ENCODE measurements at places on chromosomes 16 and 17.

DNA sequence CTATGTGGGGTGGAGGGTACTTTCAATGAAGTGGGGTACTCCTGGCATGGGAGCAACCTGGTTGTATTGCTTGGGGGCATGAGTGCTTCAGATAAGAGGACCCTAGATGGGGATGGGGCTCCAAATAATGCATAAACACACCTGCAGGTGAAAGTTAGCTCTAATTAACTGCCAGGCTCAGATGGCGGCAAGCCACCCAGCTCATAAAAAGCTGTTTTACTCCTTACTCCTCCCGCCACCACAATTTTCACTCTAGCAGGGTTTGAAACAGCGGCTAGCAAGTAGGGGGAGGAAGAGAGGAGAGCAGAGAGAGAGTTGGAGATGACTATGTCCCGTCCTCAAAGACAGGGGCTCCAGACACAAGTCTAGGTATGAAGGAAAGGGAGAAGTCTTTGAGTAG lies 117.7 kb upstream of the WSCD1 start:
- no peak for DNase-seq

GRCh38 chr16:49369651-49370611 lies 3.7 kb upstream of the C16orf78 start:
- no peak for DNase-seq

GRCh38 chr17:81056312-81056711 lies 21.4 kb downstream of the BAIAP2 start:
- DNase-seq: no peak

DNA sequence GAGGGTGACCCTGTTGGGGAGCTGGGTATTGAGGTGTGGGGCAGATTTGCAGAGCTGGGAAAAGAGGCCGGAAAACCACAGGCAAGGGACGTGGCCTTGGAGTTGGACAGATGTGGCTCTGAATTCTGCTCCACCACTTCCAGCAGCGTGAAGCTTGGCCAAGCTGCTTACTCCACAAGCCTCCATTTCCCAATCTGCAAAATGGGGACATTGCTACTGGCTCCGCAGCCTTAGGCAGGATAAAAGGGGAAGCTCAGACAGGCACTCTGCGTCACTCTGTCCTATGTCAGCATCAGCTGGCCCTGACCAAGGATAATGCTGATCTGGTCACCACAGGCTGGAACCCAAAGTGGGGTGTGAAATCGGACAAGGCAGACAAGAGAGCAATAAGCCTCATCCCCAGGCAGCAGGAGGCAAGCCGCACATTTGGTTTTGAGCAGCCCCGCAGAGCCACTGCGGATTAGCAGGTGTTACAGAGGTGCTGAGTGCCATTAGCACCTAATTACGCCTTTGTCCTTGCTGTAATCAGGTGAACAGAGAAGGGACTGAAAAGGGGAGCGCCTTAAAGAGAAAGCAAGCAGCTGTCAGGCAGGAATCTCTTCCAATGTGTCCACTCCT lies 54.8 kb downstream of the SDK2 start:
- no peak for DNase-seq

DNA sequence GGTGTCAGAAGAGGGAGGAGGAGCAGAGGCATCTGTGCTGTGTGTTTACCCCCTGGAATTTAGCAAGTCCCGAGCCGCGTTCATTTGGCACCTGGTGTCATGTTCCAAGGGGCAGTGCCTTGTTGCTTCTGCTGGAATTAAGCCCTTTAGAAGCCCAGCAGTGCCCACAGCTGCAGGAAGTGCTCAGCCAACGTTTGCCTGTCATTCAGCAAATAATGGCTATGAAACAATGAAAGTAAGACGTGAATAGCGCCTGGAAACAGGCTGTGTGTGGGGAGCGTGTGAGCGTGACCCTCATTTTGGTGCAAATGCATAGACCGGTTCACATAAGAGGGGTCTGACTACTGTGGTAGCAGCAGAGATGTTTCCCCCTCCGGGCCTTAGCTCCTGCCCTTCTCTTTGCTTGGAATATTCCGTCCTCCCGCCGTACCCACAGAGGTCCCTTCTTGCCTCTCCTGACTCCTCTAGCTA lies 5.8 kb upstream of the ATP2C2 start:
- no peak for DNase-seq

- no peak for DNase-seq
Measured at GRCh38 chr16:81174644-81175324, 63.7 kb upstream of the BCO1 start.

- DNase-seq: no peak
Measured at GRCh38 chr16:8183176-8184099, 406.9 kb downstream of the TMEM114 start.

DNA sequence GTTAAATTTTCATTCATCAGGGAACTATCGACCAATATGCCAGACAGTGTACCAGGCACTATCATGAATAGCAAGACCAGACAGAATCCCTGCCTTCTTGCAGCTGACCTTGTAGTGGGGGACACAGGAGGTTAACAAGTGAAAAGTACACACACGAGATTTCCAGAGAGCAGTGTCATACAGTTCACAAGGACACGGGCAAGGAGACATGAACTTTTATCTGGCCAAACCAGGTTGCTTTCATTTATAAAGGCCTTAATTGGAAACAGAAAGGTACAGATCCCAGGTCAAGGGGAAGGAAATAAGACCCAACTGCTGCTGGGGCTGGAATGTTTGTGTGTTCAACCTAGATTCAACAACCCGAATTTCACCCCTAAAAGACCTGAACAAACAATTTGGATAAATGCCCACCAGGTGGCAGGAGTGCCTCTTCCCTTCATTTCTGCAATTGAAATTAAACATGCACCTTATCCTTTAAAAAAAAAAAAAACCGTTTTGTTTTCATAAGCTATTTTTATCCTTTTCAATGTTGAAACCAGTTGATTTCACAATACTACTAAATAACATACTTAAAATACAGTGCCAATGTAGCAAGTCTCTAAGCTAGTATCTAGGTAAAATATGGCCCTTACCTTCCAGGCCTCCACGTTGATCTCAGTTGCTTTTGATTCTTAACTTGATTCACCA lies 65.9 kb downstream of the EMP2 start:
- DNase-seq: no peak

- DNase-seq: no peak
Measured at GRCh38 chr17:40848583-40849235, 18.3 kb downstream of the KRT12 start.

GRCh38 chr16:57945740-57946138 lies 25.2 kb downstream of the CNGB1 start:
- DNase-seq: no peak

DNA sequence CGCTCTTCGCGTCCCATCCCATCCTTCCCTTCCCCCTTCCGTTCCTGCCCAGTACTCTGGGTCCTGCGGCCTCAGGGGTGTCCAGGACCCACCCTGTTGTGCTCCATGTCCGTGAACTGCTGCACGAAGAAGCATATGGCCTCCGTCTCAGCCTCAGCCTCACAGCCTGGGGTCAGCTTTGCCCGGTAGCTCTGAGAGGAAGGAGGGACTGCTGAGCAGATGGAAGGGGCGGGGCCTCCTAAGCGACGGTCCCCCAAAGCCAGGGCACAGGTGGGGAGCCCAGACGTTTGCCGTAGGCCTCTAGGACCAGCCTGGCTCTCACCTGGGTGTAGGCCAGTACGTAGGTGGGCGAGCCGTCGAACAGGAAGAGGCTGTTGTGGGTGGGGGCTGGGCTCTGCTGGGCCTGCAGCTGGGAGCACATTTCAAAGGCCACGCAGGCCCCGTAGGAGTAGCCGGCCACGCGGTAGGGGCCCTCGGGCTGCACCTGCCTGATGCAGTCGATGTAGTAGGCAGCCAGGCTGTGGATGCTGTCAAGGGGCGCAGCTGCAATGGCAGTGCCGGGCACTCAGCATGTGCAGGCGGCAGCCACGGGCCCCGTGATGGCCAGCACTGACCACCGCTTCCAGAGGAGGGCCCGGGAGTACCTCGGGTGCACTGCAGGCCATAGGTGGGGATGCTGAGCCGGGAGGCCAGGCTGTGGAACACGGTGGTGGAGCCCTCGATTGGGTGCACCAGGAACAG lies 14.6 kb upstream of the DUS1L start:
- no peak for DNase-seq

DNA sequence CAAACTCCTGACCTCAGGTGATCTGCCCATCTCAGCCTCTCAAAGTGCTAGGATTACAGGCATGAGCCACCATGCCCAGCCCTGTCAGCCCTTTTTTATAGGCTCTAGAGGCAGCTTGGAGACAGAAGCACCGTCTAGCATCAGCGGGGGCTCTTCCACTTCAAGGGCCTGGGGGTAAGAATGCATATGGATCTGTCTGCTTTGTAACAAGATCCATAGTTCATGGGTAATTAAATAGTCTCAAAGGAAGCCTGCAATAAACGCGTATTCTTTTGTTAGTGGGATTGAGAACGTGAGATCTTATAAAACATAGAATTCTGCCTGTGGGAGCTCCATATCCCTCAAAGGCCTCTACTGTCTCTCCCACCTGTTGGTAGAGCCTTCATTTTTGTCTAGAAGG lies 142.1 kb downstream of the SHISA6 start:
- no peak for DNase-seq

GRCh38 chr17:42706732-42707131 lies 24.4 kb downstream of the CNTNAP1 start:
- DNase-seq: no peak

- no peak for DNase-seq
Measured at GRCh38 chr16:66682271-66682670, 14.3 kb downstream of the CMTM4 start.

DNA sequence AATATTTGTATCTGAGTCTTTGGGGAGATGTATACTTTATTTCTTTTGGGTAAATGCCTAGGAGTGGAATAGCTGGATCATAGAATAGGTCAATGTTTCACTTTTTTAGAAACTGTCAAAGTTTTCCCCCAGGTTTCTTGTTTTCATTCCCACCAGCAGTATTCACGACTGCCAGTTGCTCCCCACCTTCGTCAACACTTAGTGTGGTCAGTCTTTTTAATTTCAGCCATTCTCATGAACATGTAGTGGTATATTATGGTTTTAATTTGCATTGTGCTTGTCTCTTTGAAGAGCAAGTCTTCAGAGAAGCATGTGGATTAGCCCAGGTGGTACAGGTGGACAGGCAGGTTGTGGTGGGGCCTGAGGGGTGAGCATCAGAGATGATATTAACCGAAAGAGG lies 53.8 kb downstream of the TEKT5 start:
- DNase-seq: no peak

GRCh38 chr16:85698935-85699558 lies 10.3 kb upstream of the GINS2 start:
- no peak for DNase-seq

DNA sequence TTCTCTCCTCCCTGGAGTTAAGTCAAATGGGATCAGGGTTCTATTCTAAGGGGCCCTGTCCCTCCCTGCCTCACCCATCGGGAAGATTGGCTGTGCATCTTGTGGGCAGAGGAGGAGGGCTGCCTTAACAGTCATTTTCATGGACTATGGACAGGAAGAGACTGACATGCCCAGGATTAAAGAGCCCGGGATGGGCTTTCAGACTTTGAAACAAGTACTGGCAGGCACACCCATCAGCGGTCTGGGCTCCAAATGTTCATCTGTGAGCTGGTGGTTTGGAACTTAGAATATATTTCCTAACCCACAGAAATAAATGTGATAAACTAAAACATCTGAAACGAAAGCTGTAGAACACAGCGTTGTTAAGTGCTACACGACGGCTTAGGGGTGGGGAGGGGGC lies 6.5 kb downstream of the SLC6A4 start:
- DNase-seq: no peak

DNA sequence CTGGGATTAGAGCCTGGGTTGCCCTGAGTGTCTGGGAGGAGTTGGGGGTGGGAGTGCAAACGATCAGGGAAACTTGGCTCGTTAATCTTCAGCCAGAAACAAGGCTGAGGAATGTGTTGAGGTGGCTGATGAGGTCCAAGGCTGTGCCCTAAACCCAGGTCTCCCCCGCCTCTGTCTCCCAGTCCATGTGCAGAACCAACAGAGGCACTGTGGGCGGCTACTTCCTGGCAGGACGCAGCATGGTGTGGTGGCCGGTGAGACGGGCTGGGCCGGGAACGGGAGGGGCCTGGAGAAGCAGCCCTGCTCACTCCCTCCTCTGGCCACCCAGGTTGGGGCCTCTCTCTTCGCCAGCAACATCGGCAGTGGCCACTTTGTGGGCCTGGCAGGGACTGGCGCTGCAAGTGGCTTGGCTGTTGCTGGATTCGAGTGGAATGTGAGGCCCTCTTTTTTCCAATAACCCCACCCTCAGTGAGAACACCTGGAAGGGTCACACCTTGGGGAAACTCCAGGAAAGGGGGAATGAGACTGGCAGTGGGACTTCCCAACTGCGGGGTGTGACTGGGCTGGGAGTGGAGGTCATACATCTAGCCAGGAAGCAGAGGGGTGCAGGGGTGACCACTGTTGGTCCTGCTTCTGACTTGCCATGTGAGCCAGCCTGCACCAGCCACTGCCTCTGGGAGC lies 1.7 kb downstream of the SLC5A2 start:
- DNase-seq: no peak

DNA sequence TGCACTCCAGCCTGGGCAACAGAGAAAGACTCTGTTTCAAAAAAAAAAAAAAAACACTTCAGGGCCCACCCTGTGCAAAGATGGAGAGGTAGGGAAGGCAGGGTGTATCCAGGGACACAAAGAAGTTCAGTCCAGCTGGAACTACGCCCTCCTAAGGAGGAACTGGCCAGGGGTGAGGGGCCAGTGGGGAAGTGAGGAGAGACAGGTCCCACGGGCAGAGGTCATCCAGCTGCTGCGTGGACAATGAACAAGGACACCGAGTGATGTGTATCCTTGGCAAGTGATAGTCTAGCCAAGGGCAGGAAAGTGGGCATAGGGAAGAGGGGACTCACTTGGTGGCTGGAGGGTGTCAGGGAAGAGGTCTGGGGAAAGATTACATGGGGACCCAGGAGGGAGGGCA lies 9.4 kb upstream of the RIPOR1 start:
- DNase-seq: no peak

DNA sequence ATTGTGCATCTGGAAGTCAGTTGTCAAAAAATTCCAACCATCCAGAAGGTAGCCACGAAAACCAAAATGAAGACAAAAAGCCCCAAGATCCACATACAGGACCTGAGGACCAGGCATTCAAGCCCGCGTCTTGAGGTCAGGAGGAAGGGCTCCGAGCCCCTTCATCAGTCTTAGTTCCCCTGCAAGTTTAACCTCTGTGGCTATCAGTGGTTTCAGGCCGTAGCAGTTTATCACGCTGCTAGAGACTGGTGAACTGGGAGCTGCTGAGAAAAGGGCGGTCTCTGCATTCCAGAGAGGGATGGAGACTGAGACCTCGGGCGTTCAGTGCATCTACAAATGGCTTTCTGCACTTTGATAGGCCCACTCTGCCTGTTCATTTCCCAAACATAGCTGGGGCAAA lies 70.6 kb downstream of the IRF8 start:
- DNase-seq: no peak

Data from left ventricle myocardium inferior (tissue), 1 donor.